H1 (cell line): ENCODE measurements at places on chromosomes 4 and X. TPM values are rescaled to one million over a fixed set of nuclear protein-coding genes. Genes with fewer than 3 reads are reported as not detected.

The RHOXF1 gene
- not detected in 2 replicates for total RNA-seq

The CENPVL3 gene
- 5.0 and 5.2 TPM in 2 replicates for total RNA-seq

The GPR119 gene
- not detected in 2 replicates for total RNA-seq

The HSFX2 gene
- total RNA-seq: not detected in 2 replicates

The NXF2B gene
- total RNA-seq: not detected in 2 replicates

The CCKAR gene
- not detected in 2 replicates for total RNA-seq

The BRCC3 gene
- 23.2 and 23.7 TPM in 2 replicates for total RNA-seq

The KLB gene
- total RNA-seq: not detected in 2 replicates

The RNF150 gene
- 4.8 and 6.3 TPM in 2 replicates for total RNA-seq

The TMEM271 gene
- total RNA-seq: 0.35 TPM in 1 of 2 replicates, not detected in the other

The TMEM150C gene
- total RNA-seq: 1.7 and 1.9 TPM in 2 replicates

The UBL4A gene
- 31.7 and 34.2 TPM in 2 replicates for total RNA-seq

The SHOX gene
- 0.15 TPM in 1 of 2 replicates, not detected in the other for total RNA-seq

The AMER1 gene
- 9.4 and 10.2 TPM in 2 replicates for total RNA-seq

The RTL5 gene
- 1.9 TPM in 2 replicates for total RNA-seq

DNA sequence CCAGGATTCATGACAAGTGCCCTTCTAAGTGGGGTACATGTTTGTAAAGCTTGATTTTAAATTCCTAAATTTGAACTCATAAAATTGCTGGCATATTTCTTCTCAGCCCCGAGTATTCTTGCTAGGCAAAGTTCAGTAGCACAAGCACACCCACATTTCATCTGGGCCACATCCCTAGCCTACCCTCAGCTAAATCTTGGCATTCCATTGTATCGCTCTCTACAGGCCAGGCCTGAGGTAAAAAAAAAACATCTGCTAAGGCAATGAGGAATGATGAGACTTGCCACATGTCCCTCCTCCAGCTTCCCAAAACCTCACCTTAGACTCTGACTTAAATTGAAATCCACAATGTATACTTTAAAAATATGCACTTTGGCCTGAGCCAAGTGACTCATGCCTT is 51.4 kb upstream of the VCX3B start:
- DNase-seq: no peak

DNA sequence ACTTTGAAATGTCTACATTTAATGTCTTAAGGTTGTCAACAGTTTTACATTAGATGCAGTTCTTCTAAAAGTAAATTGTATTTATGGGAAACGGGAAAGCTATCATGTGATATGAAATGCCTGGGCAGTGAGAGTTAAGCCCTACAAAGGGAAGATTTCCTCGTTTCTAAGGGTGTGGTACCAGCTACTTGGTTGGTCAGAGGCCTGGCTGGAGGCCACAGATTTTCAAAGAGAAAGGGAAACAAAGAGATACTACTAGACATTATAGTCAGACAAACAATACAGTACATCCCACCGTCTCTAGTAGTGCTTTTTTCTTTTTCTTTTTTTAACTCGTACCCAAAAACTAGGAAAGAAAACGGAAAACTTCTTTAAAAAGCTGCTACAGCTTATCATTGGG is 467.8 kb downstream of the PCDH7 start:
- DNase-seq: no peak

GRCh38 chr4:140053185-140053584 is 100.8 kb downstream of the MAML3 start:
- no peak for DNase-seq

DNA sequence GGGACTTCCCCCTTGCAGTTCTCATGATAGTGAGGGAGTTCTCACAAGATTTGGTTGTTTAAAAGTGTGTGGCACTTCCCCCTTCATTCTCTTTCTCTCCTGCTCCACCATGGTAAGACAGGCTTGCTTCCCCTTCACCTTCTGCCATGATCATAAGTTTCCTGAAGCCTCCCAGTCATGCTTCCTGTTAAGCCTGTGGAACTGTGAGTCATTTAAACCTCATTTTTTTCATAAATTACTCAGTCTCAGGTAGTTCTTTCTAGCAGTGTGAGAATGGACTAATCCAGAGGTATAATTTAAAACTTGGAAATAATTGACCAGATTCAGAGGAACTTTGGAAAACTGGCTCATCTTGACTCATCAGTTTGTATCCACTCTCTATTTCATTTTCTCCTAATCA is 129.0 kb downstream of the TMEM47 start:
- DNase-seq: no peak

DNA sequence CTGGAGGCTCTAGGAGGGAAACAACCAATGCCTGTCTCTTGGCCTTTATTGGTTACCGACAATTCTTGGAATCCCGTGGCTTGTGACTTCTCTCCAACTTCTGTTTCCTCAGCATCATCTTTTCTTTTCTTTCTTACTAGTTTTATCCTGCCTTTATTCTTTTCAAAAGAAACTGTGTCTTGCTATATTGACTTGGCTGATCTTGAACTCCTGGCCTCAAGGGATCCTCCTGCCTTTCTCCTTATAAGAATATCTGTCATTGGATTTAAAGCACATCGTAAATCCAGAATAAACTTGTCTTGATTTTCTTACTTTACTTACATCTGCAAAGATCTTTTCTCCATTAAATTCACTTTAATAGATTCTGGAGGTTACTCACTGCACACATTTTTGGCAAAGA is 49.9 kb upstream of the UGT2B10 start:
- DNase-seq: no peak

- DNase-seq: no peak
Measured at GRCh38 chr4:175273995-175274753, 356.0 kb downstream of the ADAM29 start.

GRCh38 chr4:182113779-182114178 is 129.4 kb upstream of the TENM3 start:
- no peak for DNase-seq

GRCh38 chr4:6620296-6620695 is 20.2 kb upstream of the MRFAP1 start:
- no peak for DNase-seq

GRCh38 chr4:122541996-122542395 is 78.9 kb downstream of the IL21 start:
- DNase-seq: no peak

GRCh38 chrX:73647632-73648322 is 84.8 kb downstream of the CHIC1 start:
- no peak for DNase-seq

GRCh38 chr4:142824368-142824767 is 21.7 kb downstream of the INPP4B start:
- no peak for DNase-seq

DNA sequence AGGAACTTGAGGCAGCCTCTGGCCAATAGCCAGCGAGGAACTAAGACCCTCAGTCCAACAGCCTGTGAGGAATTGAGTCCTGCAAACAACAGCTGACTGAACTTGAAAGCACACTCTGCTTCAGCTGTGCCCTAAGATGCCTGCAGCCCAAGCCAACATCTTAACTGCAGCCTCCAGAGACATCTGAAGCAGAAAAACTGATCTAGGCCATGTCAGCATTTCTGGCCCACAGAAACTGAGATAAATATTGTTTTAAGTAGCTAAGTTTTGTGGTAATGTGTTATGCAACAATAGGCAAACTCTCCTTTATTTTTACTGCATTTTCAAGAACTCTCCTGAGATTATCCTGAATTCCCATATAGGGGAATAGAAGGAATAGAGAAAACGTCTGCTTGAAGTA is 24.4 kb upstream of the PIGA start:
- DNase-seq: no peak

GRCh38 chr4:11455201-11455835 is 26.6 kb upstream of the HS3ST1 start:
- DNase-seq: no peak

- no peak for DNase-seq
Measured at GRCh38 chr4:71198958-71199357, 139.9 kb upstream of the SLC4A4 start.

GRCh38 chrX:144918936-144919335 is 328.4 kb upstream of the SPANXN1 start:
- no peak for DNase-seq

DNA sequence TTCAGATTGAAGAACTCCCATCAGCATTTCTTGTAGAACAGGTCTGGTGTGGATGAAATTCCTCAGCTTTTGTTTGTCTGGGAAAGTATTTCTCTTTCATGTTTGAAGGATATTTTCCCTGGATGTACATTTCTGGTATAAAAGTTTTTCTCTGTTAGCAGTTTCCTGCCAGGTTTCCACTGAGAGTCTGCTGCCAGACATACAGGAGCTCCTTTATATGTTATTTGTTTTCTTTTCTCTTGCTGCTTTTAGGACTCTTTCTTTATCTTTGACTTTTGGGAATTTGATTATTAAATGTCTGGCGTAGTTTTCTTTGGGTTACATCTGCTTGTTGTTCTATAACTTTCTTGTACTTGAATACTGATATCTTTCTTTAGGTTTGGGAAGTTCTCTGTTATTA is 486.5 kb downstream of the ARAP2 start:
- no peak for DNase-seq

DNA sequence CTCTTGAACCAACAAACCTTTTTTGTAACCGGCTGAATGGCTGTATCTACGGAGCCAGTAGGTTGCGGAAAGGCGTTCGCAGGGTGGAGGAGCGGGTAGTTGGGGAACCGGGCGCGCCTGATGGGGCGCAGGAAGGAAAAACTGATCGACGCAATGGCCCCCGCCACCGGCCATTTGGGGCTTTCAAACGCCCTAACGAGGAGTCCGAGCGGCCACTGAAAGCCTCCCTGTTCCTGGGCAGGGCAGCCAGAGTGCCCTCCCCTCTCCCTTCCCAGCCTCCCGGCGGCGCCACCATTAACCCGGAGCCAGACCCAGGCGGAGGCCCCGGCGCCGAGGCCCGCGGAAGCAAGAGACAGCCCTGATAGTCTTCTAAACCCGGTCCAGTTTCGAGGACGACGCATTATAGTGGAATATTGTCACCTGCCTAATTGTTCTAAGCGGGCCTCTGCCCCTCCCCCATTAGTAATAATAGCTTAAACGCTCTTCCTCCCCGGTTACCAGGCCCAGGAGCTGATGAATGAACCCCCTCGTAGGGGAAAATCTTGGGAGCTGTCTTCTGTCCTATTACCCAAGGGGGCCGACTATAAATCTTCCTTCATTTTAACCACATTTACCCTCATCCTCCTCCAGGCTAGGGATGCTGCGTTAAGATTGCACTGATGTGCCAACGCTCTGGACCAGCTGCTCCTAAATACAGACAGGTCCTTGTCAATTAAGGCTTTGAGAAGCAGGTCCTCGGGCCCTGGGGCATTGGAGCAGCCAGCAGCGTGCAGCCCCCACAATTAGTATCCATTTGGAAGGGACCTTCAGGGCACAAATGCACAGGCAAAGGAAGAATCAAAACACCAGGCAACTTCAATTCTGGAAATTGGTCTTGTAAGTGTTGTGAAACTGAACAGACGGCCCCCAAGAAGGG is 61.6 kb upstream of the TMEM33 start:
- DNase-seq: no peak

GRCh38 chrX:1239681-1240142 is 27.3 kb upstream of the CRLF2 start:
- DNase-seq: no peak

DNA sequence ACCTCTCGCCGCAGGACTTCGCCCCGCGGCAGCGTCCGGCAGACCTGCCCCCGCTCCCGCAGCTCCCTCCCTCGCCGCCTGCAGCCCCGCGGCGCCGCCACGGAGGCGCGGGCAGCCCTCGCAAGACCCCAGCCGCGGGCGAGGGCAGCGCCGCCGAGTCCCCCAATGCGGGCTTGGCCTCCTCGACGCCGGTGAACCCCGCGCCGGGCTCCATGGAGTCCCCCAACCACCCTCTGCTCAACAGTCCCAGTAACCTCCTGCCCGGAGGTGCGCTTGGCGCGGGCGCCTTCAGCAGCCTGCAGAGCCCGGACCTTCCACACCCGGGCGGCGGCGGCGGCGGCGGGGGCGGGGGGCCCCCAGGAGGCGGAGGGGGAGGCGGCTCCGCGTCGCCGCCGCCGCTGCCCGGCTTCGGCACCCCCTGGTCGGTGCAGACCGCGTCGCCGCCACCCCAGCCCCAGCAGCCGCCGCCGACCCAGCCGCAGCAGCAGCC is 1.2 kb downstream of the CPEB2 start:
- no peak for DNase-seq

GRCh38 chr4:55927803-55928437 is 20.8 kb upstream of the CEP135 start:
- DNase-seq: no peak

DNA sequence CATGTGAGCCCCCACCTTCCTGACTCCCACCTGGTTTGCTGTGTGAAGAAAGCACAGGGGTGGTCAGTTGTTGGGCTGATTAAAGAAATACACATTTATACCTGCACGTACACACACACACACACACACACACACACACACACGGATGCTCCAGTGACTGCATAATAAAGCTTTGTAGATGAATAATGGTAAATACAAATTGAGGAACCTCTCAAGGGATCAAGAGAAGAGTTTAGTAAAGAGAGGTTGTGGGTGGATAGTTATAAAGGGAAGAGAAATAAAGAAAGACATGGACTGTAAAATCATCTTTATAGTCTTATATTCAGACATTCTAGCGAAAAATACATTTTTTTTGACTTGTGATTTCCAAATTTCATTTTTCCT is 144.1 kb downstream of the MGST2 start:
- DNase-seq: no peak

DNA sequence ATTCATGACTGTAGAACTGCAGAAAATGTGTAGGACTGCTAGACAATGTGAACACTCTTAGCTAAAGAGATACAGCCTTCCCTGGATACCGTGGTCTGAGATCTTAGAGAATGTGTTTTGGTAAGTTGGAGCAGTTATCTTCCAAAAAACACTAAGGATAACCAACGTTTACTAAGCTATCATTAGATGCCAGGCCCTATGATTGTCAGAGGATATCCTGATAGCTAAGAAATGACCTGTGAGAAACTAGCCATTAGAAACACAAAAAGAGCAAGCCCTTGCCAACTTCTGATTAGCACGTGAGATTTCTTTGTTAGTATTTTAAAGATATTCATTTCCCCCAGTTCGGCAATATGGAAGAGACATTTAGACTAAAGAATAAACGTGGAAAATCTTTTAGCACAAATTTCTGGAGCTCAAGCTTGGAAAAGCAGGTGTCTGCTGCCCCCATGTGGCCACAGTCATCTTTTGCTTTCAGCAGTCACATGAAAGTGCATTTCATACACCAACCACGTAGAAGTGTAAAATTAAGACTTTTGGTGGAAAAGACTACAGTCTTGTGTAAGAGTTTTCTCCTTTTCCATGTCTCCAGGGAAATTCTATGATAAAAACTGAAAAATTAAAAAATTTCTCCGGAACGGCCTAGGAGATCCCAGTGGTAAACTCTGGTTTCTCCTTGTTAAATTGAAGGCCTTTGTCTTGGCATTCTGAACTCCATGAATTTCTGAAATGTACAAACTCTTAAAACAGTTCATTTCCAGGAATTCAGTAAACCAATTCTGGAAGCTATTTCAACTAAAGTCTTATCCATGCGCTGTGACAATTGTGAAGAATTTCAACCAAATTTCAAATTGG is 136.4 kb downstream of the ZNF674 start:
- no peak for DNase-seq

DNA sequence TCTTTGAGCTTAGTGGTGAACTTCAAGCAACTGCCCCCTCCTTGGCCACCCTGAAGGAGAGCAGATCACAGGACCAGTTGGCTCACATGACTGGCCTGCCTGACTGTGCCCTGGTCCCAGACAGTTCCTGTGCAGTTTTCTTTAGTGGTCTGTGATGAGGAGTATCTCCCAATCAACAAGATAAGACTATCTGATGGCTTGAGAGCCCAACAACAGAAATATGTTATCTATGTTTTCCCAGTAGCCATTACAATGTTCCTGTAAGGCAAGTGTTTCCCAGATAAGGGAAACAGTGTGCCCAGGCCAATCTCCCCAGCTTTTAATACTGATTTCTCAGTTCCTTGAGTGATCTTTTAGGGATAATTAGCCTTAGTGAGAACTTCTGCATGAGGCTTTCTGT is 14.2 kb upstream of the TIMM8A start:
- DNase-seq: no peak
